ENCODE measurements at places on chromosomes 16 and 17. TPM values are rescaled to one million over a fixed set of nuclear protein-coding genes. Genes with fewer than 3 reads are reported as not detected.

The GNAO1 gene
- total RNA-seq = 5.7 TPM

The CIBAR2 gene
- total RNA-seq = not detected

The PLCD3 gene
- 7.6 TPM for total RNA-seq

The ELP5 gene
- not detected for total RNA-seq

The PABPN1L gene
- total RNA-seq = not detected

The CCL7 gene
- total RNA-seq = not detected

The SPNS2 gene
- total RNA-seq = 57.8 TPM

The USB1 gene
- total RNA-seq = 54.0 TPM

The IL21R gene
- 0.14 TPM for total RNA-seq

The STX1B gene
- total RNA-seq = not detected

The SLC52A1 gene
- total RNA-seq = not detected

The PTX4 gene
- not detected for total RNA-seq

The MYCBPAP gene
- 2.6 TPM for total RNA-seq

The CMTM2 gene
- not detected for total RNA-seq

The PLA2G10 gene
- not detected for total RNA-seq

The ZNF629 gene
- 11.0 TPM for total RNA-seq

The TP53TG3B gene
- not detected for total RNA-seq

The CCL8 gene
- not detected for total RNA-seq

The KRTAP4-9 gene
- not detected for total RNA-seq

The CCL4L2 gene
- not detected for total RNA-seq

The KRT24 gene
- total RNA-seq = not detected

The HNF1B gene
- total RNA-seq = 10.4 TPM

The RAB11FIP4 gene
- 22.2 TPM for total RNA-seq

The PPP1R27 gene
- not detected for total RNA-seq

The ALOX12 gene
- total RNA-seq = not detected

The FLCN gene
- 251 TPM for total RNA-seq

The LPCAT2 gene
- not detected for total RNA-seq

The EME2 gene
- total RNA-seq = 34.4 TPM

The ZNF23 gene
- 3.6 TPM for total RNA-seq

The SEPTIN12 gene
- not detected for total RNA-seq

The CES5A gene
- not detected for total RNA-seq

The GP1BA gene
- total RNA-seq = not detected

The DLX3 gene
- not detected for total RNA-seq

The KRT36 gene
- total RNA-seq = not detected

The COL1A1 gene
- 1,931 TPM for total RNA-seq

The SLC25A11 gene
- 25.2 TPM for total RNA-seq

The TNFAIP1 gene
- 2.9 TPM for total RNA-seq

The AFMID gene
- total RNA-seq = 155 TPM

The CSH2 gene
- total RNA-seq = not detected

The IKZF3 gene
- 3.1 TPM for total RNA-seq

The RAC3 gene
- total RNA-seq = 3.5 TPM

The HERPUD1 gene
- 190 TPM for total RNA-seq

The LRRC45 gene
- 16.8 TPM for total RNA-seq

The ZNF423 gene
- total RNA-seq = 3.5 TPM

The CD300H gene
- not detected for total RNA-seq

The SDR42E1 gene
- 7.1 TPM for total RNA-seq

The PRAC1 gene
- not detected for total RNA-seq

The XYLT1 gene
- 9.6 TPM for total RNA-seq

The CA7 gene
- total RNA-seq = not detected

The NLK gene
- total RNA-seq = 5.5 TPM

The KCNH4 gene
- not detected for total RNA-seq

The KIF2B gene
- not detected for total RNA-seq

The GPR142 gene
- not detected for total RNA-seq

The FNDC8 gene
- not detected for total RNA-seq

The MYO15A gene
- 0.37 TPM for total RNA-seq
